Occipital lobe (tissue), 3 donors: ENCODE measurements at places on chromosomes 6 and 20. TPM values are rescaled to one million over a fixed set of nuclear protein-coding genes. Genes with fewer than 3 reads are reported as not detected.

DNA sequence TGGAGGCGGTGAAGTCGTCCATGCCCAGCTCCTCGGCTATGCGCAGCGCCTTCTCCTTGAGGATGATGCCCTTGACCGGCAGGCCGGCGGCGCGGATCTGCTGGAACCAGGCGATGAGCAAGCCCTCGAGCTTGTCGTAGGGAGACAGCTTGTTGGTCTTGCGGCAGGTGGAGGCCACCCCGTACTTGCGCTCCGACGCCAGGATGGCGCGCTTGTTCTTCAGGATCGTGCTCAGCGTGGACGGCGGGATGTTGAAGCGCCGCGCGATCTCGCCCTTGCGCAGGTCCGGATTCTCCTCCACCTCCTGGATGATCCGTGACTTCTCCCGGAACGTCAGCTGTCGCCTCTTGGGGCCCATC, 435 bp downstream of the CENPB start:
- no peak for DNase-seq

DNA sequence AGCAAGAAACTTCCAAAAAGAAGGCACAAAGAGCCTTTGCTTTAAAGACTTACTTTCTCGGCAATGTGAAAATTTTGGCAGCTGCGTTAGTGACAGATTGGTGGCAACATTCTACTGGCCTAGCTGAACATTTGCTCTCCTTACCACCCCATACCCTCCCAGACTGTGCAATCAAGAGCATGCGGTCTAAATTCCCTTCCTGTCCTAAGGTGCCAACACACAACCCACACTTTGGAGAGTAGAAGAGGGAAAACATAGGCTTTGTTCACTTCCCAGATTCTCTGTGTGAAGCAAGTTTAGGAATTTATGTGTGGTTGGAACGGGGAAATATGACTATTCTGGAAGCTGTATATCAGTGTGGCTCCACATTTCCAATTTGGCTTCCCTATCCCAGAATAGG, 29.8 kb upstream of the NEDD9 start:
- peak; percentile 14 for DNase-seq

DNA sequence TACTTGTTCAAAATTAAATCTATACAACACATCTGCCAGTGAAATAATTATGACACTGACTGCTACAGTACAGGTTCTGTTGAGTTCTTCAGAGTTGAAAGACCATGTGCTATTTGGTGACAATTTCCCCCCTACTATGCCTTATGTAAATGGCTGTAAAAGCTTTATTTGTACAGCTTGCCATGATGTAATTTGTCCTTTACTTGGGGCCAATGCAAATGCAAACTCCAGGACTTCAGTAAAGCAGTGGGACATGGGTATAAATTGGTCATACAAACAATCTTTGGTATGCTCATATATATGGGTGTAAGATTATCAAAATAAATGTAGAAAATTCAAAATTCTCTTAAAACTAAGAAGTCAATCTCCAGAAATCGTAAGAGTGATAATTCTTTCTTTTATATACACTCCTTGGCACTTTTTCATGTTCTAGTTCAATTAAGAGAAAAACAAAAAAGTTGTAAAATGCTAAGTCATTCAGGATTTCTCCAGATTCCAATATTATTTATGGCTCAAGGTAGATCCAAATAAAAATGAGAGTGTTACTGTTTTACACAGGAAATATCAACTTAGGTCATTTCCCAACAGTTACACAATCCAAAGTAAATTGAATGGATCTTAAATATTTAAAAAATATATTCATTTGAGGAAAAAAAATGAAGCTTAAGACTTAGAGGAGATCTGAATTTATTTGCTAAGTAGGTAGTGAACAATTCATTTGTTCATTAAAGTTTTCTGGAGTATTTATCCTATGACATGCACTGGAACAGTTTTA, 1310.5 kb upstream of the CITED2 start:
- DNase-seq, result no peak

DNA sequence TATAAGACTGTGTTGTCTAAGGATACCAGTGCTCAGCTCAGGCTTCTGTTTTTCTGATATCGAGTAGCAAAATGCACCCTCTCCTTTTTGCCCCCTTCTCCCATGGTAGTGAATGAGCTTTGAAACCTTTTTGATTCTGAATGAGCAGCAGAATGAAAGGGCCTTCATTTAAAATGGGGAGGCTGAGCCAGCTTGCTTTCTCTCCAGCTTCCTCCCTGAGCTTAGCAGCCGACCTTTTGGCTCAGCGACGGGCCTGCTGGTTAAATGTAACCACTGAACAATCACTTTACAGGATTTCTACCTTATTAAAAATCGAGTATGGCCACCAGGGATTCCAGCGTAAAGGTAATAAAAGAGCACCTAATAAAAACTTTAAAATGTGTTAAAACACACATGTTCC, 133.7 kb upstream of the SPACA1 start:
- DNase-seq, result peak; percentile 2

HSPA1L gene
- 4.4 TPM for total RNA-seq

SNX9 gene
- 19.2 TPM for total RNA-seq

DNA sequence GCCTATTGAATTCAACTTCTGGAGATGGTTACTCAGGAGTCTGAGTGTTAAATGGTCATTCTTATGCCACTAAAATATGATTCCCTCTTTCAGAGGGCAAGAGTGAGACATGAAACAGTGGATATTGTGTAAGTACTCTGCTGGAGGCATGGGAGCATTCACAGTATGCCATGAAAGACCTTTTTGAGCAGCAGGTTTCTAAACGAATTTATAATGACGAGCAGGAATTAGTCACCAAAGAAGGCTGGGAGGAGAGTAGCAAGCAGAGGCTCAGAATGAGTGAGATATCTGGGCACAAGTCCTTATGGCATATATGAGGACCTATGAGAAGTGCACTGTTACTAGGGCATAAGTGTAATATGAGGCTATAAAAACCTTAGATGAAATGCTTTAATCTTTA, 10.9 kb upstream of the MYB start:
- no peak for DNase-seq

GRCh38 chr6:53020005-53020744, 25.1 kb upstream of the GSTA4 start:
- DNase-seq, result no peak
